ENCODE measurements at places on chromosomes 2 and 18.

GRCh38 chr2:172106108-172106961 is 3.6 kb upstream of the DLX2 start:
- peak; percentile 46 for DNase-seq

DNA sequence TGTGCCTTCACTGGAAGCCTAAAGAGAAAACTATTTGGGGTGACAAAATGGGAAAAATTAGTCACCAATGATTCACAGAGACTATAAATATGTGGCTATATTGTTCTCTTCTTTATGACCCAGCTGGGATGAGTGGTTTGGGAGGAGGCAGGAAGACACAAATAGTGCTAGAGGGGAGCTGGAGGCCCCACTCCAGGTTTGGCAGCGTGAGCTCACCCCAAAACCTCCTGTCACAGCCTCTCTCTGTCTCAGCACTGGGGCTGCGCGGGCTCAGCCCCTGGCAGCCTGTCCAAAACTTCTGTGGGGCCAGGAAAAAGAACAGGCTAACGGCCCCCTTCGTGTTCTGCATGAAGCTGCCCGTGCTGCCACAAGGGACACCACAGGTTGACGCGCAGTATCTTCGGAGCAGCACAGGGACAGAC is 73.2 kb upstream of the LCLAT1 start:
- no peak for DNase-seq

DNA sequence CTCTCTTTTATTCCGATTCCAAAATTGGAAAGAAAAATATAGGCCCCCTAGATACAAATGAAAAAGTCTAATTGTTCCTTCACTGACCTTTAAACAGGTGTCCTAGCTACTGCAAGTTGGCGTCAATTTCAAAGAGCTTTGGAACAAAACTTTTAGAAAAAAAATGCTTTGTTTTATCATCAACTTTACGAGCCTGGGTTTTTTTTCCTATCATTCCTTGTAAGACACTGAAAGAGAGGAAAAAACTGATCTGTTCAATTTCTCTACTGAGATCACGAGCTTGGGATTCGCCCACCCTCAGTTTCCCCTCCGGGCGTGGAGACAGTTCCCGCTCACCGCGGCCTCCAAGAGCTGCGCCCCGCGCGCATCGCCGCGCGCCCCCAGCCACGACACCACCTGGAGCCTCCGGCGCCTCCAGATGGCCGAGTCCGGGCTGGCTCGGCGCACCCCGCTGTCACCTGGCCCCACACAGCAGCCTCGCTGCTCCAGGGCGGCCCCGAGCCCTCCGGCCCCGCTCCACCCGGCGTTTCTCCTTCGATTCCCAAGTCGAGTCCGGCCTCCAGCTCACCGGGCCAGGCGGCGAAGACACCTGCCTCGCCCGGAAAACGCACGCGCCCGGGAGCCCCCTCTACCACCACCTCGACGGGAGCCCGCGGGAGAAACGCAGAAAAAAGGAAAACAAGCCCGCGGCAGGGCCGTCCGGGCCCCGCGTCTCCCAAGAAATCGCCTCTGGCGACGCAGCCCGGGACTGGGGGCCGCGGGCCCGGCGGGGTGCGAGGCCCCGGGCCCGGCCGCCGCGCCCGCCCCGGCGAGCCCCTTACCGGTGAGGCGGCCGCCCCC is 656 bp downstream of the TBC1D8 start:
- peak; percentile 12 for DNase-seq

GRCh38 chr2:42622943-42623676 is 54.7 kb downstream of the MTA3 start:
- no peak for DNase-seq

GRCh38 chr2:45614330-45614729 is 3.3 kb upstream of the SRBD1 start:
- DNase-seq: no peak

DNA sequence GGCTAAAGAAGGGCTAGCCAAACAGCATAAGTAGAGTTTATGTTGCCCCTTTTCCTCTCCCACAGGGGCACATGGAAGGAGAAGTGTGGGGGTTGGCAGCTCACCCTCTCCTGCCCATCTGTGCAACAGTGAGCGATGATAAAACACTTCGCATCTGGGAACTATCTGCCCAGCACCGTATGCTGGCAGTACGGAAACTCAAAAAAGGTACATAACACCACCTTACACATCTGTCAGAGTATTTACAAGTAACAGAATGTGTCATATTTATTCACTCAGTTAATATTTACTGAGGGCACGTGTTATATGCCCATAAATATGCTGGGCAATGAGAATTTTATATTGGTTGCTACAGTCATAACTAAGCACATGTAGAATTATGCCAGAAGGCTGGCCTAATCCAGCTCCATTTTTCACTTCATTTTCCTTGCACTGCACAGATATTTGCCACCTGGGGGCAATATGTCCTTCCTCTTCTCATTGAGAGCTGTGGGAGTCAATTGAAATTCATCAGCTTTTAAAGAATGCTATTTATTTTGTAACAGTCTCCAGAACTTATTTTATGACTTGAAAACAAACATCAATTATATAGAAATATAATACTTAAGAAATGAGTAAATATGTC is 150.6 kb downstream of the RTN4 start:
- peak; percentile 52 for DNase-seq

GRCh38 chr2:178394859-178395258 is 56.1 kb downstream of the PRKRA start:
- no peak for DNase-seq

- DNase-seq: peak; percentile 40
These were observed 1.4 kb downstream of the SOX11 start for GRCh38 chr2:5693287-5694201.

- no peak for DNase-seq
These were observed 161.8 kb downstream of the DLGAP1 start for GRCh38 chr18:4293337-4293736.

- no peak for DNase-seq
These were observed 212.2 kb downstream of the CAMKMT start for GRCh38 chr2:44573996-44574395.

DNA sequence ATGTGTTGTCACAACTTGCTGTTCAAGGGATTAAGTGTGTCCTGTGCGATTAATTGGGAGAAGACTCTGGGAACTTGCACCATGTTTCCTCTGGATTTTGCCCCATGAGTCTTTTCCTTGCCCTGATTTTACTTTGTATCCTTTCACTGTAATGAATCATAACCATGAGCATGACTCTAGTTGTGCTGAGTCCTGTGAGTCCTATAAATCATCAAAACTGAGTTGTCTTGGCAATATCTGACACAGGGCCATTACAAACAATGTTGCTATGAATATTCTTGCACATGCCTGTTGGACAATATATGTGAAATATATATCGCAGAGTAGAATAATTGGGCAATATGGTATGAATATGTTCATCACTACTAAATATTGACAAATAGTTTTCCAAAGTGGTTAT is 56.5 kb upstream of the COL5A2 start:
- no peak for DNase-seq

DNA sequence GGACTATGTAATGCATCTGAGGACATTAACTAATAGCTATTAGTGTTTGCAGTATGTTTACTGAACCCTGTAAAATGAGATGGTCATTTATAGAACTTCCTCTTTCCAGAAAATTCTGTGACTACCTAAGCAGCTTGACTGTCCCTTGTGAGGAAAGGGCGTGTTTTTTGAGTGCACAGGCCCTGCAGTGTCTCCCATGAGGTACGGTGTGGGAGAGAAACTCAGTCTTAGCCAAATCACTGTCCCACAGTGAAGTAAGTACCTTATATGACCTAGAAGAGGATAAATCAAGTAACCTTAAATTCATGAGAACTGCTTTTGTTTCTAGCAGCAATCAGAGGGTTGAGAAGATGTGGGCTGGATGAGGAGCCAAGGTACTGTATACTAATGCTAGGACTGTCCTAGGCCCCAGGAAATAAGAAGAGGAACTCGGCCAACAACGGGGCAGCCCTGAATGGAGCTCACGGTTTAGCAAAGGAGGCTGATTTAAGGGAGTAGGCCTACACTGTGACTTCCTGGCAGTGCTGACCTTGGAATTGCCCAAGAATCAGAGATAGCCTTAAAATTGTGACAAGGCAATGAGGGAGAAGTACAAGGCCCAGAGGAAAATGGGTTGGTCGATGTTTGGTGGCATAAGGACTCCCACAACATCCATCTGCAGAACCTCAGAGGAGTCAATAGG is 103.5 kb upstream of the CTAGE1 start:
- DNase-seq: no peak

GRCh38 chr2:32768387-32769174 is 140.7 kb downstream of the TTC27 start:
- no peak for DNase-seq

GRCh38 chr18:25231327-25231691 is 120.7 kb downstream of the ZNF521 start:
- DNase-seq: no peak

DNA sequence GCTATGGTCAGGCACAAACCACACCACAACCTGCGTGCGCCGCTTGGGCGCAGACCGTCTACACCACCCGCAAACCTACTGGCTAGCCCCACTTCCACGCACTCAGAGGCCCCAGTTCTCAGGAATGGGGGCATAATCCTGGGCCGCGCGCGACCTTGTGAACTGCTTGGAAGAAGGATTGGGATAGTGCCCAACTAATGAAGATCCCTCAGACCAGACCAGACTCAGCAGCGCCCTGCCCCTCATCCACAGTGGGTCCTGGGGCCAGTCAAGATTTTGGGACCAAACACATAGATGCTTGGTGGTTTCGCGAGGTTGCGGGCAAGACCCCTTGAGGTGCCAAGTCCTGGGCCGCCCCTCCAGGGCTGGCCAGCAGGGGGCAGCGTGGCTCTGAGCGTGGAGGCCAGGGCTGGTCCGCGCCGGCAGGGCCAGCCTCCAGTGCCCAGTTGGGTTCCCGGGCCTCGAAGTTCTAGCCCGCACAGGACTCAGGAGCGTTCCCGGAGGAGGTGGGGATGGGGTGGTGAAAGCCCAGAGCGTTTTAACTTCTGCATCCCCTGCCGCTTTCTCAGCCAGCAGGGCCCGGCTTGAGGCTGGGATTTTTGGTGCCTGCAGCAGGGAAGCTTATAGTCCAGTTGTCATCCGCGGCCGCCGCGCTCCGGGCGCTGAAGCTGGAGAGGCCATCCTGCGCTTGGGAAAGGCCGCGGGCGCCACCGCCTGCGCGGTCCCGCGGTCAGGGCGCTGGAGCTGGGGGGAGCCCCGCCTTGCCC is 8.3 kb downstream of the OSR1 start:
- DNase-seq: no peak

- no peak for DNase-seq
These were observed 56.0 kb upstream of the PTH2R start for GRCh38 chr2:208350610-208351009.

DNA sequence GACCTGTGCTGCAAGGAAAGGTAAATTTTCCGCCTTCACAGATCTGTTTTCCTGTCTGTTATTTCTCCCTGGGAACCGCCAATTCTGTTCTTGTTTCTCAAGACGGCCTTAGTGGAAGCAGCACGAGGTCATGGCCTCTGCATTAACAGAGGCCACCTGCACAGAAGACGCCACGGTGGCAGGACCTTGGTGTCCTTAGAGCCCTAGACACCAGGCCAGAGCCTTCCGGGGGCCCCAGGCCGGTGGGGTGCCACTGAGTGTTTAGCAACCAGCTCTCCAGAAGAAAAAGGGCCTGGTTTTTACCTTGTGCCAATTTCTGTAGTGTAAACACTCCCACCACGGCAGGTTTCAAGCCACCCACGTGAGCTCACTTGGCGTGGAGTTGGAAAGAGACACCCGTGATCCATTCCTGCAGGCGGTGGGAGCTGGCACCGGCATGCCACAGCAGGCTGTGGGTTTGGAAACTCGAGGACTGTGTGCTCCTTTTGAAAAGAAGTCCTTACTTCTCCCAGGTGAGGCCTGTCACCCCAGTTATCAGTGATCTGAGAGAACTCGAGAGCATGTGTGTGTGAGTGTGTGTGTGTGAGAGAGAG is 103.9 kb upstream of the HDAC4 start:
- DNase-seq: no peak

DNA sequence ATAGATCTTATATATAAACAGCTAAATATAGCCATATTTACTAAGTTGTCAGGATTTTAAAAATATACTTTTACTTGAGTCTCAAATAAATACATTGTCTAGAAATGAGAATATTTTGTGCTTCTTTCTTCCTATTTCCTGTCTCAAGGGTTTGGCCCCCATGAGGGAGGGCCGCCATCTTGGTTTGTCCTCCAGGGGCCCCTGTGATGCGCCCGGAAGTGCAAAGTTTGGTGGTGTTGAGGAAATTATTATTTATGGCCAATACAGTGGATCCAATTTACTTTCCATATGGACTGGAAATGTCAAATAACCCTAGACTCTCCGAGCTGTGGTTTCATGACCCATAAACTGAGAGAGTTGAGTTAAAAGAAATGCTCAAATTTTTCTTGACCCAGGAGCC is 104.7 kb upstream of the OTOS start:
- no peak for DNase-seq

GRCh38 chr2:66329081-66329605 is 105.8 kb upstream of the MEIS1 start:
- DNase-seq: no peak

- no peak for DNase-seq
These were observed 1202.8 kb downstream of the CNTNAP5 start for GRCh38 chr2:125227843-125228392.

- DNase-seq: no peak
These were observed 139.2 kb downstream of the CCDC102B start for GRCh38 chr18:68937029-68937599.

GRCh38 chr2:226387499-226387942 is 412.1 kb downstream of the IRS1 start:
- DNase-seq: no peak

GRCh38 chr2:150449856-150450255 is 37.6 kb downstream of the RND3 start:
- no peak for DNase-seq

DNA sequence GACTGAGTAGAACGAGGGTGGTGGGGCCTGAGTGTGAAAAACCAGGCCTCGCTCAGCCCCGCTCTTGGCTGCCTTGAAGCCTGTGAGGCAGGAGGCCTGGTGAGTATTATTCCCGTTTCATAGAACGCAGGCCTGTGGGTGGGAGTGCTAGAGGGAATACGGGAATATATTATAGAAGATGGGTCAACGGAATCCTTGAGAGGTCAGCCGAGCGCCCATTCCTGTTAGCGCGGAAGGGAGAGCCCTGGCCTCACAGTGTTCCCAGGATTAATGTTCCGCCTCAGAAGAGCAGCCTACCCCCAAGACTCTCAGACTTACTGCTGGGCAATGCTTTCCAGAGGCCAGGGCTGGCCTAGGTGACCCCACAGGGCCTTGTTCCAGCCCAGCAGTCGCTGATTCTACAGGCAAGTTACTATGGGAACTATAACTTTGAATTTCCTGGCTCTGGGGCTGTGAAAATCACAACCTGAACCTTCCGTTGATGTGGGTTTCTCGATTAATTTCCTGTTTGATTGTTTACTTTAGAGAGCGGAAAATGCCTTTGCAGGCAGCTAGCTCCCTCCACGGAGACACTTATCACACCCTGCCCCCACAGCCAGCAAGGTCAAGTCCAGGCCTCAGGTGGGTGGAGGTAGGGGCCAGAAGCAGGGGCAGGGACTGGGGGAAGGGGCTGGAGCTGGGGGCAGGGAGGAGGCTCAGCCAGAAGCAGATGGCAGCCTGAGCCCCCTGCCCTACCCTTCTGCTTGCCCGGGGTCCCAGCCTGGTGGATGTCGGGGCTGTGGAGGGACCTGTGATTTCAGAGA is 108.3 kb downstream of the SMAD7 start:
- DNase-seq: no peak

All from NCI-H1092 treated with DMSO at 0.1 percent for 48 hours (cell line).